ENCODE measurements at places on chromosomes 16 and 17. TPM values are rescaled to one million over a fixed set of nuclear protein-coding genes. Genes with fewer than 3 reads are reported as not detected.

The RBL2 gene
- 44.1 TPM for total RNA-seq

The DPEP2 gene
- total RNA-seq = not detected

The PRR29 gene
- not detected for total RNA-seq

The C17orf107 gene
- 11.1 TPM for total RNA-seq

The MYL4 gene
- total RNA-seq = 7.6 TPM

The SPATA2L gene
- total RNA-seq = 18.6 TPM

The HSF5 gene
- total RNA-seq = 0.10 TPM

The KRT25 gene
- not detected for total RNA-seq

The ZC3H7A gene
- total RNA-seq = 87.7 TPM

The FOXN1 gene
- not detected for total RNA-seq

The CNTROB gene
- 55.7 TPM for total RNA-seq

The KRTAP4-4 gene
- not detected for total RNA-seq

The MYH11 gene
- total RNA-seq = 0.10 TPM

The KRTAP1-1 gene
- not detected for total RNA-seq

The SLC6A2 gene
- total RNA-seq = not detected

The RNF112 gene
- 8.6 TPM for total RNA-seq

The SPN gene
- 0.27 TPM for total RNA-seq

The KRT20 gene
- total RNA-seq = not detected

The COTL1 gene
- total RNA-seq = 545 TPM

The SULT1A4 gene
- 1.0 TPM for total RNA-seq

The ITGAE gene
- total RNA-seq = 19.2 TPM

The CCDC154 gene
- total RNA-seq = 4.2 TPM

The CCDC200 gene
- total RNA-seq = not detected

The CACNG1 gene
- total RNA-seq = not detected

The ZP2 gene
- total RNA-seq = not detected

The PPP1R27 gene
- 0.81 TPM for total RNA-seq

The QRICH2 gene
- total RNA-seq = 12.2 TPM

The TMEM256 gene
- total RNA-seq = 51.6 TPM

The SECTM1 gene
- total RNA-seq = 0.29 TPM

The ARHGAP44 gene
- total RNA-seq = 17.5 TPM

The CDH5 gene
- 9.6 TPM for total RNA-seq

The ACLY gene
- 625 TPM for total RNA-seq

The MAP1LC3B gene
- total RNA-seq = 297 TPM

The TP53TG3B gene
- not detected for total RNA-seq

The ASPSCR1 gene
- total RNA-seq = 51.7 TPM

The TBX21 gene
- not detected for total RNA-seq

The RNFT1 gene
- total RNA-seq = 8.6 TPM

The KRTAP9-8 gene
- not detected for total RNA-seq

The SLC13A2 gene
- total RNA-seq = not detected

The ZNF200 gene
- total RNA-seq = 12.2 TPM

The DNASE1L2 gene
- total RNA-seq = 3.4 TPM

The OXLD1 gene
- 24.7 TPM for total RNA-seq

The KIF2B gene
- total RNA-seq = not detected

The CIBAR2 gene
- not detected for total RNA-seq

The RDM1 gene
- not detected for total RNA-seq

The EPN3 gene
- 0.12 TPM for total RNA-seq

The CDRT15 gene
- total RNA-seq = not detected

The SERPINF2 gene
- 0.37 TPM for total RNA-seq

The HSPB9 gene
- 0.44 TPM for total RNA-seq

The CCDC92B gene
- 19.0 TPM for total RNA-seq

Data from glutamatergic neuron (in vitro differentiated cells).